ENCODE measurements at places on chromosomes 6 and 20.

DNA sequence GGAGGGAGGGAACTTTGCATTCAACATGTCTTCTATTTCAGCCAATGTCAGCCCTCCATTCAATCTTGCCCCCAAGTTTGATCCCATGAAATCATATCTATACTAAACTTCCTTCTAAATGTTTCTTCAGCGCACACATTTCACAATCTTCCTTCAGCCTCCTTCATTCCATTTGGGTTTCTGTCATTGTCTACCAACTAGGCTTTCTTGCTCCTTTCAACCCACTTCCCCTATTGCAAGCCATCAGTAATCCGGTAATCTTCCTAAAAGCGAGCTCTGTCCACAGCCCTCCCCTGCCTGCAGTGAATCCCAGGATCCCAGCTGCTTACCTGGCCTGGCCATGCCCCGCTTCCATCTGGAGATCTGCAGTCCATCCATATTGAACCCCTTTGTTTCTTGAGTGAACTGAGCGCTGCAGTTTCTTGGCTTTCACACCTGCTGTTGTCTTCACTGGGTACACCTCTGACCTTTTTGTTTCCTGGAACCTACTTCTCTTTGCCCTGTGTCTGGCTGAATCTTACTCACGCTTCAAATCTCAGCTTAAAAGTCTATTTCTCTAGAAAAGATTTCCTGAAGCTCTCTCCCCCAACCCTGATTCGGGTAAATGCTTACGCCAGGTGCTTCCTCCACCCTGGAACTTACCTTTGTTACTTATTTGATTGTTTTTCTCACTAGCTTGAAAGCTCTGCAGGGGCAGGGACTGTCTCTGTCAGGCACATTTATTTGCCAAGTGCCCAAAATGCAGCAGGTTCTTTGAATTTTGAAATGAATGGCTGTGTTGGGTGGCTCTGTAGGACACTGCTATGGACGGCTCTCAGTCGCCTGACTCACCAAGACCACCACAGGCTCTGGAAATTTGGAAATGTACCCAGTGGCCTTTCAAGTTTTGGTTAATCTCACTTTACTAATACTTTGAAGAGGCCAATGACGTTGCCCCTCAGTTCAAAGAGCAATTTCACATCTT, 50.3 kb downstream of the ADTRP start:
- no peak for DNase-seq

GRCh38 chr20:44357020-44357419, 1.5 kb downstream of the HNF4A start:
- DNase-seq = no peak

DNA sequence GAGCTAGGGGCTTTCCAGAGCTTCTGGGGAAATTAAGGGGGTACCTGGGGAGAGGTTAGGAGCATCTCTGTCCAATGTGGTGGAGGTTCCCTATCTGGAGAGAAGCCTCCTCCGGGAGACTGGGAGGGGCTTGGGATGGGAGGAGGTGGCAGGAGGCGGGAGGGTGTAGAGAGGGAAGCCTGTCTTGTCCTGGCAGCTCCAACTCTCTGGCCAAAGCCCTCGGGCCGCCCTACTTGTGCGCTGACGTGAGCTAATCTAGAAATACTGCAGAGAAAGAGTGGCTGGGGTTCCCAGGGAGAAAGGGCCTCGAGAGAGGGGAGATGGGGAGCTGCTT, 1.6 kb upstream of the SLC32A1 start:
- DNase-seq = no peak

DNA sequence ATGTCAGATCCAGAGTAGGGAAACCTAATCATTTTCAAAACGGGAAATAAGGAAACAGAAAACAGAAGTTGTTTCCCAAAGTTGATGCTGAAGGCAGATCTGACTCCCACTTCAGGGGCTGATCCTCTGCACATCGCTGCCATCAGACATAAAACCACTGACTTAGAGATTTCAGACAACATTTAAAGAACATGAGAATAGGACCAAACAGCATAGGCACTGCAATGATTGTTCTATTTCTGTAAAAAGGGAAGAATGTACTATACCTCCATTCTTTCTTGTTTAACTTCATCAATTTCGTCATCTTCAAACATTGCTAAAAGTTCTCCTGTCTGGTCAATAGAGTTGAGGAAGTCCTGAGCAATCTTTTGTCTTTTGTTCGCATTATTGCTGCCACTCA, 324.7 kb upstream of the RUNX2 start:
- no peak for DNase-seq

- no peak for DNase-seq
Observed at GRCh38 chr6:157997893-157998608, 16.4 kb downstream of the SYNJ2 start.

GRCh38 chr6:91672201-91672600, 1085.3 kb upstream of the MAP3K7 start:
- no peak for DNase-seq

DNA sequence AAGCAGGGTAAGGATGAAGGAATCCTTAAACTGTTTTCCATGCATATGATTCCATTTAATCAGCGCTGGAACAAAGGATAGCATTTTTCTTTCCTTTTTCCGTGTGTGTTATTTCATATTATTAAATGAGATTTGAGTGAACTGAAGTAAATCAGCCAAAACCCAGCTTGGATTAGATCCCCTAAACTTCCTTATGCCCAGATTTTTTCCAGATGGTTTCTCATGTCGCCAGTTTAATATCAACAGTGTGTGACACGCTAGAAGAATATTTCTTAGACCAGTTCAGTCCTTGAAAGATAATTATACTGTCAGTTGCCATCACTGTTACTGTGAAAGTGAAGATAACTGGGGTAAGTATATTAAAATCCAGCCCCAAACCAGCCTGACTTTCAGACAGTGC, 1009.4 kb downstream of the KIF16B start:
- no peak for DNase-seq

DNA sequence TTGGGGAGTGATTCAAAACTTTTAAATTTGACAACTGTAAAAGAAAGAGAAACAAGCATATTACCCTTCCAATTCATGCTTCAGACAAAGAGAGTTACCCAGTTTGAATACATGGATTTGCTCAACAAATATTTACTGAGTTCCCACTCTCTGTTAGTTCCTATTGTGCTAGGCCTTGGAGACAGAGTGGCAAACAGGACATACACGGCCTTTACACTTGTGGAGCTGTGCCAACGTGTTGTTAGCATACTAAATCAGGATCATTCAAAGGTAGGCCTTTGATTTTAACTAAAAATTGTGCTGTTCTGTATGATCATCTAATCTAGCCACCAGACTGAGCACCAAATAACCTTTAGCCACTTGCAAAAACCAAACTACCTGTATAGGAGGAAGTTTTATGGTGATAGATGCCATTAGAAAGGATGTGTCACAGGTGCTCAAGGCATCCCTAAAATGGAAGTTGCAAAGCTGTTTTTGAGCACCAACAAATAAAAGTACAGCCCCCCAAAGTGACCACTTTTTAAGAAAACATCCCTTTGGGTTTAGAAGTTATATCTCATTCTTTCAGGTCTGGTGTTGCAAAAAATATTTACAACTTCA, 84.5 kb downstream of the CHD6 start:
- no peak for DNase-seq

DNA sequence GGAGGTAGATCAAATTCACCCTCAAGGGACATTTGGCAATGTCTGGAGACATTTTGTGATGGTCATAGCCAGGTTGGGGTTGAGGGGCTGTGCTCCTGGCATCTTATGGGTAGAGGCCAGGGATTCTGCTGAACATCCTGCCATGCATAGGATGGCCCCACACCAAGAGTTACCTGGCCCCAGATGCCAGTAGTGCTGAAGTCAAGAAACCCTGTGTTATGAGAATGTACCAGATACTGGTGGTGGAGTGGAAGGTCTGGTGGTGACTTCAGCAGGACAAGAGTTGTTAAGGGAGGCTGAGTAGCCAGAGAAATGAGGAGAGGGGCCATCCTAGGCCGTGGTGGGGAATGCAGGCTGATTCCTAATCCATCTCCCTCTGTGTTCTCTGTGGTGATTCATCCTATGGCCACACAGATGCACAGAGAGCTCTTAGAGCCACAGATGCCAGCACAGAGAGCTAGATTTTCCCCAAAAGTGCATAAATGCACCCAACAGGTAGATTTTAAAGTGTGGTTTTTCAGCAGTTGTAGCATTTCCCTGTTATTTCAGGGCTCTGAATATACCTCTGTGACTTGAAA, 43.6 kb downstream of the CDYL start:
- no peak for DNase-seq

DNA sequence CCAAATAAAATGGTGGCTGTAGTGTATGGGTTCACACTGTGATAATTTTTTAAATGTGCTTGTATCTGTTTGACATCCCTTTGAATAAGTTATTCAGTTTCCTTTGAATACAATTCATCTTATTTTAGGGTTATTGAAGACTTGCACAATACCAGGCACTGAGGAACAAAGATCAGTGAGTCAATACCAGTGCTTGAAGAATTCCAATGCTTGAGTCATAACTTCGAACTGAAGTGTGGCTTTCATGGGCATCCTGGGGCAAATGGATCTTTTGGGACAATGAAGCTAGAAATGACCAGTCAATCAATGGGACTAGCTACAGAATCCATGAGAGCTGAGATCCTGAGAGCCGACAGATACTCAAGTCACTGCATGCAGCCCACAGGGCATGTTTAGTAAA, 349.9 kb upstream of the FLRT3 start:
- DNase-seq = no peak

DNA sequence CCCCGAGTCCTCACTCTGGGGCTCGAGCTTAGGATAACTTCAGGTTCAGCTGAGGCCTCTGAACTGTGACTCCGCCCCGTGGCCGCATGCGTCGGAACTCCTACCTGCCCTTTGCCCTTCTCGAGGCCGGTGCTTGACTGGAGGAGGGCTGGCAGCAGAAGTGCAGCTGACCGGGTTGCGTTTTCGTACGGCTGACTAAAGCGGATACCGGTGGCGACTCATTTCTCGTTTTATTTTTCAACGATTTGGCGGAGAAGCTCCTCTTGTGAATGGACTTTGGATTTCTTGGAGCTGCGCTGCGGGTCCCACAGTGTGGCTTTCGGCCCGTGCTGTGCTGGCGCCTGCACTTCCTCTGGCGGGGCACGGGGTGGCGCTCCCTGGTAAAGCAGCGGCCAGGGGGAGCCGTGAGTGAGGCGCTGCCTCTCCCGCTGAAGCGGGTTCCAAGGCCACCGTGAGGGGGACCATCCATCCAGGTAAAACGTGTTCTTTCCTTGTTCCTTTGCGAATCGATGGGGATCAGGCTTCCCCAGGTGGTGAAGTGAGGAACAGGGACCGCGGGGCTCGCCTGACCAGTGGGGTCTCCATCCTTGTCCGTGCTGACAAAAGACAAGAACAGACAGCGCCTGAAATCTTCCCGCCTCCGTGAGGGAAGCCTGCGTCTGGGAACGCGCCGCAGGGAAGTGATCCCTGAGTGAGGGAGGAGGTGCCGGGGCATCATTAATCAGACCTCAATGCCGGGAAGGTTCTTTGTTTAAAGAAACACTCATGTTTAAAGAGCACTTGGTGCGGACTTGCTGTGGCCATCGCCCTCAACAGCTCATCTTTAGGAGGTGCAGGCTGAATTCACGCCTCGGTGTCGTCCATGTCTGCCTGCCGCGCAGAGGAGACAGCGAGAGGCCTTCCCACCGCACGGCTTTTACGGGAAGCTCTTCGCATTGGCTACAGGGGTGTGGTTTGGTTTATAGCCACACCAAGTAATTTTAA, 38.8 kb downstream of the ERMARD start:
- peak; percentile 94 for DNase-seq
